COLO829 (cell line): ENCODE measurements at places on chromosomes 7 and 10.

DNA sequence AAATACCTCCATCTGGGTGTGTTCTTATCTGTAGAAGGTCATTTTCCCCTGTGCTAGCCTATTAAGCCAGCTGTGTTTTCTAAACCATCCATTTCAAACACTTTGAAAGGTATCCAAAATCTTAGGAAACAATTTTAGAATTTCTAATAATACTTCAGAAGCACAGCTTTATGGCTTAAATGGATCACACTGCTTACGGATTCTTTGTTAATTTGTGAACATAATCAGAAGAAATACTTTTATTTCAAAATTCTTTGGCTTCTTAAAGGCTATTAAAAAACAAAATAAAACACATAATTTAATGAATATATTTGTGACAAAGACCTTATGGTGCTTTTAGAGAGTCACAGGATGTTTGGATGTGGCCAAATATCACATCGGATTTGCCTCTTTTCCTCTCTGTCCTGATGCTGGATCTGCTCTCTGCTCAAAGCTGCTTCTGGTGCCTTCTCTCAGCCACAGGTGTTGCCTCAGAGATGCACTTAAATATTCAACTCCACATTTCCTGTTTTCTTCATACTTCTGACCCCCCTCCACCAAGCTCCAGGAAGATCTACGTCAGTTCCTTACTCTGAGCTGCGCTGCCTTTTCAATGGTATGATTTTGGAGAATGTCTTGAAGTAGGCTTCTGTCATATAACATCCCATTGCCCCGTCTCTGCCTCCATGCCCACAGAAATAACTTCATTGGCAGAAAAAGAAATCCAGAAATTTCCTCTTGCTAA, 230.6 kb downstream of the MLLT10 start:
- no peak for DNase-seq

- DNase-seq: no peak
Observed at GRCh38 chr10:129843131-129843541, 120.9 kb downstream of the EBF3 start.

- peak; percentile 84 for DNase-seq
Observed at GRCh38 chr7:30817371-30817767, 46.2 kb downstream of the MINDY4 start.

DNA sequence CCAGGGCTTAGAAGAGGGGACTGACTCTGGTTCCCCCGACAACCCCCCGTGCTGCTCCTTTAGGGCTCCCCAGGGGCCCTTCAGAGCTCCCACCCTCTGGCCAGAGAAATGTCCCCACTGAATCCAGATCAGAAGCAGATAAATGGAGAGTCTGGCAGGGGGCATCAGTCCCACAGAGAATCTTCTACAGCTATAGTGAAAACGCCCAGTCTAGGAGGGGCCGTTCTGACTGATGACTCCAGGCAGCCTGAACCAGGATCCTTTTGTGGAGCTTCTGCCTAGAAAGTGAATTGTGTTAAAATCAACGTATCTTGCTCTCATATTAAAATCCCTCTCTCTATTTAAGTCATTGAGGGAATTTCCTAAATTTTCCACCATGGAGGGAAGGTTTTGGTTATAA, 471.4 kb downstream of the LRMDA start:
- no peak for DNase-seq

GRCh38 chr7:157797361-157797760, 460.6 kb downstream of the DNAJB6 start:
- DNase-seq: no peak

GRCh38 chr10:103467406-103467805, 8.7 kb upstream of the CALHM1 start:
- no peak for DNase-seq

- DNase-seq: no peak
Observed at GRCh38 chr10:3735175-3735574, 49.8 kb downstream of the KLF6 start.

DNA sequence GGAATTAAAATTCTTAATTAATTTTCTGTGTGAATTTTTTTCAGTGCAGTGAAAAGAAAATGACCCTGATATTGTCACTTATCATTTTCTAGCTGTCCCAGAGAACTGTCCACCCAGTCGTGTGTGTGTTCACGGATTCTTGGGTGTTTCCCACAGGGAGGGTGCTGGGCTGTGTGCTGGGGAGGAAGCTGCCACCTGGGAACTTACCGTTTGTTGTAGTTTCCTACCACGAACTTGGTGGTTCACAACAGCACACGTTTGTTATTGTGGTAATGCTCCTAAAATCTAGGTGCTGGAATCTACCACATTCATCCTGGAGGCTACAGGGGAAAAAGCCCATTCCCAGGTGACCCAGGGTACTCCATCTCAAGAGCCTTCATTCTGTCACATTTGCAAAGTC, 276.1 kb downstream of the GLRX3 start:
- no peak for DNase-seq

GRCh38 chr10:7576340-7576739, 90.4 kb downstream of the ITIH5 start:
- no peak for DNase-seq

GRCh38 chr10:105149371-105149891, 508.3 kb downstream of the SORCS3 start:
- DNase-seq: no peak

- DNase-seq: no peak
Observed at GRCh38 chr7:8442051-8442813, 8.8 kb downstream of the NXPH1 start.

DNA sequence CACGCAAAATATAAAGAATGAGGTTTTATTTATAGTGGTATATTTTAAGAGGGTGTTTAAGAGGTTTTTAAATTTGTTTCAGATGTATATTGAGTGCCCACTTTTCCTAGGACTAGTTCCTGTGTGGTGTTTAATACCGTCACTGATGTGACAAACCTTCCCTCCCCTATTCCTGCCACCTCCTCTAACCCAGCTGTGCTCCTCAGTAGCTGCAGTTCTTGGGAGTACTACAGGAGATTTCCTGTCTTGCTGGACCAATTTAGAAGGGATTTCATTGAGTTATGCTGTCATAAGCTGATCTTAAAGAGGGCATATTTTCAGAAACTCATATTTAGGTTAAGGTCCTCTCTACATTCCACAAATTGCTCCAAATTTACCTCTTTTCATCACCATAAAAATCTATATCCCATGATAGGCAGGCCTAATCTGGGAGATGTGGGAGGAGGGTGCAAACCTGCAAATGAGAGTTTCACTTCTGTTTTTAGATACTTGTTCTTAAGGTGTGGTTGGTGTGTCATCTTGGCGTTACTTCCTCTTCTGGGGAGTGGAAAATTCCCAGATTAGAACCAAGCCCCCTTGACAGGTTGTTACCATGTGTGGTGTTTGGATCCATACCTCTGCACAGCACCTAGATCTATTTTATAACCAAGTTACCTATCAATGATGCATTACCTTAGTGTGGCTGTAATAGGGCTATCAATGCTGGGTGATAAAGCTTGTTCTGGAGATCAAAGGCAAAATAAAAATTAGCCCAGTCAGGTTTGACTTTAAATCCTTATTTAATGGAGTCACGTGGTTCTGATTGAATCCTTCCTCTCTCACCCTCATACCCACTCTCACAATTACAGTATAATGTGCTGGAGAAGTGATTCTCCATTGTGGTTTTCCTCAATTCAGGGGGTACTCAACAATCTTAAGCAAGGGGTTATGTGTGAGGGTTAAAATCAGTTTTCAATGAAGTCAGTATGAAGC, 141.1 kb downstream of the CDK14 start:
- no peak for DNase-seq

GRCh38 chr7:27107391-27108381, 5.2 kb upstream of the HOXA2 start:
- no peak for DNase-seq

DNA sequence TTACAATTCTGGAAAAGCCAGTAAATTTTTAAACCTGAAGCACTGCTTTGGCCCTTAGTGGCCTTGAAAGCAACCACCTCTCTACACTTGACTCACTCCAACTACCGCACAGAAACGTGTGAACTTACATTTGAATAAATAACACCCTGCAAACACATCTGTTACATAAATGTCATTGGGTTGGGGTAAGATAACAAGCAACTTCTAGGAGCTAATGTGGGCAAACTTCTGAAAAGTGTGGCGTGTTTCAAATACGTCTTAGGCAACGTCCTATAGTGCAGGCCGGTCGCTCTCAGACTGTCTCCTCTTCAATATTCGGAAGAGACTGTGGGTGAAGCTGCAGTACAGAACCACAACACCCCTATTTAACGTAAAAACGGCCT, 474 bp downstream of the ORC5 start:
- no peak for DNase-seq

DNA sequence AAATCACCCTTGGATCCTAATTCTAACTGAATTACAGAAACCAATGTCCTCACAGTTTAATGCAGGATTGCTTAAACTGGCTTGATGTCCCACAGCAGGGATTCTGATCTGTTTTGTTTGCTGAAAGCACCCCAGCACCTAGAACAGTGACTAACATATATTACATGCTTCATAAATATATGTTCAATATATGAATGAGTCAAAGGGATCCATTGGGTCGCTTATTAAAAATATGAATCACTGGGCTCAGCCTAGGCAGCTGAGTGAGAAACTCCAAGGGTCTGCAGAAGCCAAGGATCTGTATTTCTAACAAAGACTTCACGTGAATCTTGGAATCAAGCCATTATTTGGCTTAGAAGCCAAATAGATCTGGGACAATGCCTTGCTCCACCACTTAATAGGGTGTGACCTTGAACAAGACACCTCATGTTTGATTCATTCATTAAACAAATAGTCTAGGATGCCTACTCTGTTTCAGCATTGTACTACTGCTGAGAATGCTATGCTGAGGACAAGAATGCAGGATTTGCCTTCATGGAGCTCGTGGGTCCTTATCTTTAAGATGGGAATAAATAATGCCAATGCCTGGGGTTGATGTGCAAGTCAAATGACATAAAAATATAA, 103.4 kb upstream of the DLX6 start:
- DNase-seq: no peak

DNA sequence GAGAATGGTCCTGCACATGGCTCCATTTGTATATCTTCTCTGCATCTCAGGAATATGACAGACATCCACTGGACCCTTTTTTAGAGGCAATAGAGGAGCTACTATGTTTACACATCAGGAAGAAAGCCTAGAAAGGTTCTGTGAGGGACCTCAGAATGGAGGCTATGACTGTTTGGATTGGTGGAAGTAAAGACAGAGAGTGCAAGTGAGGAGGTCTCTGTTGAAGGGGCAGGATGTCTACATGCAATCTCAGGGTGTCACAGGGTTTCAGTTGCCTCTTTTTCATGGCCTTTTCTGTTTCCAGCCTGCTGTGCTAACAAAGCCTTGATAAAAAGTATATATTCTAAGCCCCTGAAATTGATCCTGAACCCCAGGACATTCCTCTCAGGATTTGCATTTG, 9.7 kb upstream of the GIMAP6 start:
- no peak for DNase-seq

DNA sequence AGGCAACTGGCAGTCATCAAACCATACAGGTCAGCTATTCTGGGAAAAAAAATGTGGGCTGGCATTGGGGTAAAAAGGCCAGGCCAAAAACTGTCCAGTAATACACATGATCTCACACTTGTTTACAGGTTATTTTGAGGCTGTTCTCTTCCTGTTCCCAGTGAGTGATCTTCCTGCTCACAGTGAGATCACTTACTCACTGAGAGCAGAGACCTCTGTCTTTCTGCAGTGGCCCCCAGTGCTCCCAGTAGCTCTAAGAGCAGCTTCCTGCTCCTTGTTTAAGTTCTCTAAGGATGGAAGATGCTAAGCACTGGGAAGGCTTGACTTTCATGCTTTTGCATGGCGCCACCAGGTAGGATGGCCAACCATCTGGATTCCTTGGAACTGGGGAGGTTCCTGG, 93.5 kb upstream of the KIAA1217 start:
- DNase-seq: no peak

DNA sequence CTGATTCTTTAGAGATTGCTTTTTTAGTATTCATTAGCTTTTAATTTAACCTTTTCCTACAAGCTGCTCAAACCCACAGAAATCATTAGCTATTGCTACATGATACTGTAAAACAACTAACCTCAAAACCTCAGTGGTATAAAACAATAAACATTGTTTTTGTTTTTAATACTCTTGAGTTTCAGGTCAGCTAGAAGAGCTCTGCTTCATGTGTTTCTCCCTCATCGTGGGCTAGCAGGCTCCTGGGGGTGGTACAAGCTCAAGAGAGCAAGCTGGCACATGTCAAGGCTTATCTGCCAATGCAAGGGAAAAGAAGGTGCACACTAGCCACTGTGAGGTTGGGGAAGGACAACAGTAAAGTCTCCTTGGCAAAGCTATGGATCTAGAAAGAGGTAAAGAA, 232.9 kb upstream of the PHF14 start:
- DNase-seq: no peak

- no peak for DNase-seq
Observed at GRCh38 chr7:66845379-66846095, 75.5 kb upstream of the TMEM248 start.

GRCh38 chr7:30162133-30162532, 27.3 kb downstream of the MTURN start:
- DNase-seq: no peak

DNA sequence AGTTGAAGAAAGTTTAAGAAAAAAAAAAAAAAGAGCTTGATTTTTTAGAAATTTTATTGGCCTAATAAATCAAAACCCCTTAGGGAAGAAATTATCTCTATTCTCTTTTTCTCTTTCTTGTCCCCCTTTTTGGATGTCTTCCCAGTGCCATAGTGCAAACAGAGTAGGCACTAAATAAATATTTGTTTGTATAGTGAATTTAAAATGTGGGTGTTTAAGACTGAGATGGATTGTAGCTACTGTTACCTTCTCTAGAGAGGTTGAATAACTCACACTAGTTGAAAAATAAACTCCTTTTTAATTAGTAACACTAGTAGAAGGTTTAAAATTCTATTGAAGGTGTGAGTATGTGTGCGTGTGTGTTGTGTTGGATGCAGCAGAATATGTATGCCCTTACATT, 783.8 kb downstream of the NXPH1 start:
- no peak for DNase-seq

DNA sequence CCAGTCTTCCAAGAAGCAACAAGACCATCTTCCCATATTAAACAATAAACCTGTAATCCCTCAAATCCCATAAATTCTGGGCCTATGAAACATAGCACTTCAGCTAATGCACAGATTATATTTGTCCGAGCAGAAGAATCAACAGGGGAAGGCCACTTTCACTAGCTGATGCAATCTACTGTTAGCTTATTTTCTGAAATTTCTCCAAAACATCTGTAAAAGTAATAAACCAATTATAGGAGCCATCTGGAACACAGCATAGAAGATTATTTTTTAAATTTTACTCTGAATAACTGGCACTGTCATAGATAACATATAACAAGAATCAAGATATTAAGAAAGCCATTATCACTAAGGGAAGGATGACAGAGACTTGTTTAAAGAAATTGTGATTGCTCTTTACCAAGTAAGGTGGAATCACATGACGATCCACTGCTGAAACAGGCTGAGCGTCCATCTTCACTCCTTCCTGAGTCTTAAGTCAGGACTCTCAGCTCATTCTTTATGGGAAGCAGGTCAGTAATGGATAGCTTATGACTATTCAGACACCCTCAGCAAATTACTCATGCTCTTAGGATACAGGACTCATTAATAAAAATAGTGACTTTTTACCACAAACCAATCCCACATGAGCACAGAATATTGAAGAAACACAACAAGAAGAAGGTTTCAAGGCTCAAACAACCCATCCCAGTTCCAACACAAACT, 719.5 kb downstream of the XPNPEP1 start:
- no peak for DNase-seq
